ENCODE measurements at places on chromosomes 12 and 14. TPM values are rescaled to one million over a fixed set of nuclear protein-coding genes. Genes with fewer than 3 reads are reported as not detected.
A peak's percentile ranks its signal among the peaks of the same experiment; 100 is the strongest.

The HSPB8 gene
- 442 TPM for polyA plus RNA-seq

The AQP6 gene
- 0.15 TPM for polyA plus RNA-seq

The ST8SIA1 gene
- polyA plus RNA-seq: 0.93 TPM

The ATF7 gene
- polyA plus RNA-seq: 12.6 TPM

The KRT5 gene
- polyA plus RNA-seq: not detected

The TPH2 gene
- not detected for polyA plus RNA-seq

The TROAP gene
- polyA plus RNA-seq: 1.3 TPM

The HSP90B1 gene
- 203 TPM for polyA plus RNA-seq

The VRK1 gene
- 2.3 TPM for polyA plus RNA-seq

The PDZRN4 gene
- polyA plus RNA-seq: 0.04 TPM

The SLC10A1 gene
- not detected for polyA plus RNA-seq

The RIN3 gene
- polyA plus RNA-seq: 7.2 TPM

- DNase-seq: no peak
These were observed 80.4 kb downstream of the PPFIBP1 start for GRCh38 chr12:27604431-27604830.

GRCh38 chr14:93733631-93734030, 54.7 kb downstream of the PRIMA1 start:
- no peak for DNase-seq

DNA sequence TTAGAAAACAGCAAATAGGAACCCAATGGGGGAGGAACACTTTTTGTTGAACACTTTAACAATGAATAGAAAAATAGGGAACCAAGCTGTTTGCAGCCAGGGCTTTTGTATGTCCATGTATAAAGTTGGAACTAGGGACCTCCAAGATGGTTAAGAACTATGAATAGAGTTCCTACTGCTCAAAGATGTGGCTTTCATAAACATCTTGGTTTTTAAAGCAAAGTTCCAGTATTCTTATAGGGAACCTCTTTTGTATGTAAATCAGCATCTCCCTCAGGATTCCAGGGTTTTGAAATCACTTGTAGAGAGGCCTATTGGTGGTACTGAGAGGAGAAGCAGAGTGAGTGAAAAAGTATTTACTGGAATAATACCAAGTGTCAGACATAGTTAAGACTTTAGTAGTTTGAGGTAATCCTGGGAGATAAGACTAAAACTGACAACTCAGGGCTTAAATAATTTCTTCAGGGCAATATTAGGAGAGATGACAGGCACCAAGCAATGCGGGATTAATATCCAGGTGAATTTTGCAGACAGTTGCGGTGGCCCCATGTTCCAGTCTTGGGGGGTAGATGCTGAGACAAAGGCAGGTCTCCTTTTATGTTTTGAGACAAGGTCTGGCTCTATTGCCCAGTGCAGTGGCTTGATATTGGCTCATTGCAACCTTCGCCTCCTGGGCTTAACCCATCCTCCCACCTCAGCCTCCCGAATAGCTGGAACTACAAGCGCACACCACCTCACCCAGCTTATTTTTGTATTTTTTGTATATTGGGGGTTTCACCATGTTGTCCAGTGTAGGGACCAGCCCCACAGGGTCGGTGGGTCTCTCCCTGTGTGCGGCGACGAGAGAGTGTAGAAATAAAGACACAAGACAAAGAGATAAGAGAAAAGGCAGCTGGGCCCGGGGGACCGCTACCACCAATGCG, 10.4 kb upstream of the EID3 start:
- DNase-seq: no peak

DNA sequence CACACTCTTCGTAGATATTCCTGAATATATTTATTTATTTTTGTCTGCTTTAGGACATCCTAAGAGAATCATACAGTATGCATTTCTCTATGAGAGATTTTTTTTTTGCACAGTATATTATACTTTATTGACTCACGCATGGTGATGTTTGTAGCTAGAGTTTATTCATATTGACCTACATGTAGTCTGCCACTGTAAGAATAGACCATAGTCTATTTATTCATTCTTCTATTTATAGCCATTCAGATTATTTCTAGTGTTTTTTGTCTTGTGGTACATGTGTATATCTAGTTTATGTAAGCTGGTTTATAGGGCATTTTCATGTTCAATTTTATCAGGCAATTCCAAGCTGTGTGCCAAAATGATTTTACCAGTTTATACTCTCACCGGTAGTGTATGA, 45.2 kb downstream of the PCNX1 start:
- no peak for DNase-seq

DNA sequence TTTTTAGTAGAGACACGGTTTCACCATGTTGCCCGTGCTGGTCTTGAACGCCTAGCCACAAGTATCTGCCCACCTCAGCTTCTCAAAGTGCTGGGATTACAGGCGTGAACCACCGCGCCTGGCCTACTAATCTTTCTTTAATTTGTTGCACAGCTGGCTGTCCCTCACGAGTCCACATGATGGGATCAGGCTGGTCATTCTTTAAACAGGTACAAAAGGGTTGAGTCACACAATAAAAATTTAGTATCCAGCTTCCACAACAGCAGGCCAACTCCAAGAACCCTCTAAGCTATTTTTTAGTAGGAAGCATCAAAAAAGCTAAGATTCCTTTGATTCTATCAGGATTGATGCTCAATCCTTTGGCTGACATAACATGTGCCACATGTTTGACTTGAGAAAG, 17.8 kb downstream of the SINHCAF start:
- DNase-seq: no peak

GRCh38 chr14:25628978-25629377, 579.0 kb upstream of the STXBP6 start:
- DNase-seq: no peak

DNA sequence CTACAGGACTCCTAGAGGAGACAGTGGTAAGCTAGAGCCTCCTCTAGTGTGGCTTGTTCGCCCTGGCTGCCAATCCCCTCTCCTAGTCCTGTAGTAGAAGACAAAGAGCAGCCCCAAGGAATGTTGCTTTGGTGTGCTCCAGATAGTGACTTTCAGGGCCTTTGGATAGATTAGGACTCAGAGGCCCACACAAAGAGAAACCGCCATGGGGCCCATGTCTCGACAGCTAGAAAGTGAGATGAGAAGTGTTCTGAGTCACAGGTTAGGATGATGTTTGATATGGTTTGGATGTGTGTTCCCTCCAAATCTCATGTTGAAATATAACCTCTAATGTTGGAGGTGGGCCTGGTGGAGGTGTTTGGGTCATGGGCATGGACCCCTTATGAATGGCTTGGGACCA, 51.8 kb upstream of the JDP2 start:
- no peak for DNase-seq

DNA sequence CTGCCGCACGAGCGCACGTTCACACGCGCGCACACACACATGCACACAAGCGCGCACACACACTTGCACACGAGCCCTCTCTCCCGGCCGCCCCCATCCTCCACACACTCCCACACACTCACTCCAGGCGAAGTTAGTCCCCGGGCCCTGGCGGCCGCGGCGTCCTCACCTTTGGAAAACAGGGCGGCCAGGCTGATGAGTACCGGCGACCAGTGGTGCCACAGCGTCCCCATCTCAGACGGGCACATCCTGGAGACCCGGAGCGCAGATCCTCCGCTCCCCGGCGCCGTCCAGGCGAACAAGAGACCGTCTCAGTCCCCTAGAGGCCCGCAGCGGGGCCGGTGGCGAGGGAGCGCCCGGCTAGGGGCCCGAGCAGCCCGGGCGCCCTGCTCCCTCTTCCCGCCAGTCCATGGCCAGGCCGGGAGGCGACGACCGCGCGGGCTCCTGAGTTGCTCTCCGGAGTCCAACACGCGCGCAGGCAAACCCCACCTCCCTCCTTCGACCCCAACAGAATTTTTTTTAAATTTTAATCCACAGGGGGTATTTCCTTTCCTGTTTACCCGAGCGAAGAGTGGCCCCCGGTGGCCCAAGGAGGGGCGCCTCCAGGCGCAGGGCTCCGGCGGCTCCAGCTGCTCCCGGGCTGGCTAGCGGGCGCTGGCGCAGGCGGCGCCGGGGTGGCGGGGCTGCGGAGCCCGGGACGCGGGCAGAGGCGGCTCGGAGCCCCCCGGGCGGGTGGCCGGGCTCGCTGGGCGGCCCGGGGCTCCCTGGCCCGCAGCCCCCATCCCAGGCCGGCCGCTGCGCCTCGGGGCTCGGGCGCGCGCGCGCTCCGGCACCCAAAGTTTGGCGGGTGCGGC, 506 bp downstream of the TMEM132D start:
- no peak for DNase-seq

DNA sequence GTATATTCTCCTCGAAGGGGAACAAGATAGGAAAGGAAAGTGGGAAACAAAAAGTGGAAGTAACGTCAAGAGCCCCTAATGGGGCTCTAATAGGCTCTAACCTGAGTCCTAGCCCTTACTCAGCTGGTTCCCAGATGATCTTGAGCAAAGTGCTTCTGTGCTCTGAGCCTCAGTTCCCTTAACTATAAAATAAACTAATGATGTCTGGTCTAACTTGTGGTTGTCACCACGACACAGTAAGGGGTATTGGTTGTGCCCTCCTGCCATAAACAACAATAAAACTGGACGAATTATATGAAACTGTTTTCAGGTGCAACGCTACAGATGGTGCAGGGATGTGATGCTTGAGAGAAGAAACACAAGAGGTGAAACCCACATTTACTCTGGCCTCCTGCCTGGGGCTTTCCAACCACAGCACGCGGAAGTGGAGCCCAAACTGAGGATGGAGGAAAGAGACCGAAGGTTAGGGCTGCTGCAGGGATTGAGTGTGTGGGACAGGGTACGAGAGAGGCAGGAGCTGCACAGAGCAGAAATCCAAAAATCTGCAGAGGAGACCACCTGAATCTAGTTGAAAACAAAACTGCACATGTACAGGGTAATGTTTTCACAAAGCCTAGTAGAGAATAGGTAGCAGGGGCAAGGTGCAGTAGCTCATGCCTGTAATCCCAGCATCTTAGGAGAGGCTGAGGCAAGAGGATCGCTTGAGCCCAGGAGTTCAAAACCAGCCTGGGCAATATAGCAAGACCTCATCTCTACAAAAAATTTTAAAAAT, 45.6 kb upstream of the BCL2L14 start:
- DNase-seq: no peak

GRCh38 chr12:76784600-76785051, 20.7 kb downstream of the ZDHHC17 start:
- DNase-seq: peak; percentile 31

GRCh38 chr12:107461222-107461975, 224.2 kb upstream of the PWP1 start:
- no peak for DNase-seq

- DNase-seq: peak; percentile 20
These were observed 16.7 kb downstream of the AHSA1 start for GRCh38 chr14:77474479-77475177.

DNA sequence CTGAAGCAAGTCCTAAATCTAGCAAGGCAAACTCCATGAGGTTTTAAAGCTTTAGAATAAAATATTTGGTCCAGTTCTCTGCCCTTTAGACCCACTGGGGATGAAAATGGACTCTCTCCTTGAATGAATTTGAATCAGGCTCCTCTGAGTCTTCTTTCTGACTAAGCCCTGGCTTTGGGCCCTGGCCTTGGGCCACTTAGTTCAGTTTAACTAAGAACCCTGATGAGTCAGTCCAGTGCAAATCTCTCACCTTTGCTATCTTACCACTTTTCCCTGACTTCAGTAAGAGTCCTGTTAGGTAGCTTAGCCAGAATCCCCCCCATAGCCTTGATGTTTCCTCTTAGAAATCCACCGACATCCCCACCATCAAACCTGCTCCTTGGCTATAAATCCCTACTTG, 427.5 kb downstream of the SNAPC1 start:
- DNase-seq: no peak

DNA sequence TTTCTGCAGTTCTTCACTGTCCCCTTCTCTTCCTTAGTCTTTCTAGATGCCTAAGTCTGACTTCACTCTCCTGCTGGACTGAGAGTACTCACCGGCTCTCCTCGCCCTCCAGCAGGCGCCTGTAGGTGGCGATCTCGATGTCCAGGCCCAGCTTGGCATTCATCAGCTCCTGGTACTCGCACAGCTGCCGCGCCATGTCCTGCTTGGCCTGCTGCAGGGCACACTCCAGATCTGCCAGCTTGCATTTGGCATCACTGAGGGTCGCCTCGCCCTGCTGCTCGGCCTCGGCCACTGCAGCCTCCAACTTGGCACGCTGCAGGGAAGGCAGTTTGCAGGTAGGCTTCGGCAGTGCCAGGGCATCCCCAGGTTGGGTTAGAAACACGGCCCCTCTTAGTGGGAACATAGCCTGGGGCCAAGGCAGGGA, 5.2 kb downstream of the KRT84 start:
- DNase-seq: no peak

DNA sequence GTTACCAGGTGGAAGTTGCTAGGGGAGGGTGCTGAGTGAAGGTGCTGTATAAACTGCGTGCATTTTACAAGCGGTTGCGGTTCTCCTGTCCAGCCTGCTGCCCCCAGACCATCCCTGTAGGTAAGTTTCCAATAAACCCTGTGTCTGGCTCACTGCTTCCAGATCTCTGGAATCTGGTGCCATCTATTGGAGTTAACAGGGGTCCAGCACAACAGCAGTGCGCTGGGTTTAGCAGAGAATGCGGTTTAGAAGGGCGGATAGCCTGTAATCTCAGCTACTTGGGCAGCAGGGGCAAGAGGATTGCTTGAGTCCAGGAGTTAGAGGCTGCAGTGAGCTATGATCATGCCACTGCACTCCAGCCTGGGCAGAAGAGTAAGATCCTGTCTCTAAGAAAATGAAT, 4.9 kb downstream of the AACS start:
- DNase-seq: no peak

- no peak for DNase-seq
These were observed 122.8 kb downstream of the TTC7B start for GRCh38 chr14:90693413-90693812.

DNA sequence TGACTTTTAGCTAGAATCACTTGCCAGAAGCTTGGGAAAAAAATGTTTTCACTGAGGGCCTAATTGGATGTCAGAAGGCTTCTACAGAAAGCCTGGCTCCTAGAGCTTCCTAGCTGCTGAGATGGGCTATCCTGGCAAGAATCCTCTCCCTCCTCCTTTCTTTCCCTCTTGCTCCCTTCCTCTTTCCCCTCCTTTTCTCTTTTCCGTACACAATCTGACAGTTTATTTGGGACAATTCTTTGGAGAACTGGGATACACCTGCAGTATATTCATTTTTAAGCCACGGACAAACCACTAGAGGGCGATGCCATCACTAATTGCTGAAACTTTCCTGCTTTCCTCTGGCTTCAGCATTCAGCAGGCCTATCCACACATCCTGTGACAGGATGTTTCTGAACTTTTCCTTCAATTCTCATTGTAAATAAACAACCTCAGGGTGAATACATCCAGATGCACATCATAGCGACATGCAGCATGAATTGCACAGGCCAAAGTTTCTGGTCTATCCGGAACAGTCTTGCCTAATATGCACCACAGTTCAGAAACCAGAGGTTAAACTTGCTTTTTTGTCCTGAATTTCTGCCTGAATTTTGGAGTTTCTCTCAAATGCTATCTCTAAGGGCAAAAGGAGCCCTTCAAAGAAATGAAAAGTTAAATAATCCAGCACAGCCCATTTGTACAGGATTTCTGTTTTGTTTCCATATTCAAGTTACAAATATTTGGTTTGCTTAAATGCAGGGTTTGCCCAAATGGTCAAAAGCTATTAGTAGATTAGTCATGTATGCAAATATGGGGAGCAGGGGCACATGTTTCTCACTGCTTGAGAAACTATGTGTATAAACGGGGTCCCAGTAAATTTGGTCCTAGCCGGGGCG, 142.8 kb downstream of the PAWR start:
- peak; percentile 44 for DNase-seq

- no peak for DNase-seq
These were observed 46.3 kb upstream of the STON2 start for GRCh38 chr14:81446279-81447007.

GRCh38 chr14:91366749-91367148, 50.9 kb downstream of the CCDC88C start:
- no peak for DNase-seq
